ENCODE measurements at places on chromosomes 11 and 22.

DNA sequence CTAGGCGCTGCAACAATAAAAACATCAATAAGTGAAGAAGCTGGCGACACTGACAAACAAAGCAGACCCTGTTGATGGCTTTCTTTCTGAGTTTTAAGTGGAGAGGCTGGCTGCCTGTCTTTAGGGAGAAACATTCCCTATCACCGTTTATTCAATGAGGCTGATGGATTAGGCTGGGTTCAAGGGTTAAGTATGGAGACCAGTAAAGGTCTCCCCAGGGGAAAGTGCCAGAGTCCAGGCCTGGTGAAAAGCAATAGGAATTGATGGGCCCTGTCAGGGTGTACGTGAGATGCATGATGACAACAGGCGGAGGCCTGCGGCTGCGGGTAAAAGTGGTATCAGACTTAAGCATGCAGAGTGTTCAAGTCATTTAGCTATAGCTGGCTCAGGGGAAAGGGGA is 102.6 kb downstream of the ALX4 start:
- no peak for DNase-seq

- no peak for DNase-seq
These were observed 458 bp downstream of the RTN4R start for GRCh38 chr22:20267441-20268278.

DNA sequence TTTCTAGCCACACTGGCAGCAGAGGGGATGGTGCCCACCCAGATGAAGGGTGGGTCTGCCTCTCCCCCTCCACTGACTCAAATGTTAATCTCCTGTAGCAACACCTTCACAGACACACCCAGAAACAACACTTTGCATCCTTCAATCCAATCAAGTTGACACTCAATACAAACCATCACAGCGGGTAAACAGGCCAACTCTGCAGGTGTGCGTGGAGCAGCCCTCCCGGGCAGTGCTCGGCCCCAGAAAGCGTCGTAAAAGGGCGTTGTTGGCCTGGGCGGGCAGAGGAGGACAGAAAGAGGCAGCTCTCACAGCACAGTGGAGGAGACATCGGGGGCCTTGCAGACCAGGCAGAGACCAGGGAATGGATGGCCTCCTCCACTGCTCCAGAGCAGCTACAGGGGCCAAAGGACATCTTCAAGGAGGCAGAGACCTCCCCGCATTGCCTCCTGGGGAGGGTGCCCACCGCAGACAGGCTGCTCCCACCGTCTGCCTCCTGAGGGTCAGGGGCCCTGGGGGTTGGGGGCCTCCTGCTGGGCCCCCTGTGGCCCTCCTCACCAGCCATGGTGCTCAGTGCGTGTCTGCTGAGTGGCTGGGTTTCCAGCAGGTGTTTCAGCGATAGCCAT is 56.1 kb upstream of the FADD start:
- DNase-seq, result no peak

GRCh38 chr11:121473064-121473777 is 20.5 kb upstream of the SORL1-AS1 start:
- no peak for DNase-seq

GRCh38 chr11:103488031-103488461 is 378.8 kb downstream of the DYNC2H1 start:
- DNase-seq, result no peak

DNA sequence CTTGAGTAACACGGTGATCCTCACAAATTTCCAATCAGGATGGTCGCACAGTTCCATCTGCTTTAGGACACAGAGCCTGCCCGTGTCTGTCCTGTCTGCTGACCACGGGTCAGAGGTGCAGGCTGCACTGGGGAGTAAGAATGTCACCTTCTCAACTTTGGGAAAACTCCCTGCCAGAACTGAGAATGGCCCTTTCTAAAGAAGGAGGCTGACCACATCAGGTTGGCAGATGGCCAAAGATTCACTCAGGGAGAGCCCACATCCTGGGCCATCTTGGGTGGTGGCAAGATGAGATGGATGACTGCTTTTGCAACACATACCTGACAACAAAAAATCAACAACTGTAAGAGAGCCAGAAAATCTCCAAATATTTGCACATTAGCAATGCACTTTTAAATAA is 101.9 kb downstream of the IGLL1 start:
- peak; percentile 23 for DNase-seq

GRCh38 chr11:26947379-26947844 is 46.5 kb upstream of the FIBIN start:
- DNase-seq, result no peak

DNA sequence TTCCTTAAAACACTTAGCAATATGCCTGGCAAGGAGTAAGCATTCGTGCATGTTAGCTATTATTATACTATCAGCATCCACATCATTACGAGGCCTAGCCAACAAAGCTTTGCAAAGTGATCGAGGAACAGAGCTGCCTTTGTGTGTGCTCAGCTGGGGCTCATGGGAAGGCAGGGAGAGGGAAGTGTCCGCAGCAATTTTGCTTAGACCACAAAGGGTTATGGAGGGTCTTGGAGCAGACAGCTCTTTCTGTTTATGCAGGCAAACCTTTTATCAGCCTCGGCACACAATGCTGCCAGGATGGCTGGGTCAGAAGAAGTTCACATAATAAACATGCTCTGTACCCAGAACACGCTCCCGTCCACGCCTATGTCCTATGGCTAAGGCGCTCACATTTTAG is 10.9 kb upstream of the DKK3 start:
- no peak for DNase-seq

GRCh38 chr11:65398362-65398910 is 12.0 kb downstream of the FRMD8 start:
- no peak for DNase-seq

- no peak for DNase-seq
These were observed 56.8 kb upstream of the GRIA4 start for GRCh38 chr11:105553025-105553424.

DNA sequence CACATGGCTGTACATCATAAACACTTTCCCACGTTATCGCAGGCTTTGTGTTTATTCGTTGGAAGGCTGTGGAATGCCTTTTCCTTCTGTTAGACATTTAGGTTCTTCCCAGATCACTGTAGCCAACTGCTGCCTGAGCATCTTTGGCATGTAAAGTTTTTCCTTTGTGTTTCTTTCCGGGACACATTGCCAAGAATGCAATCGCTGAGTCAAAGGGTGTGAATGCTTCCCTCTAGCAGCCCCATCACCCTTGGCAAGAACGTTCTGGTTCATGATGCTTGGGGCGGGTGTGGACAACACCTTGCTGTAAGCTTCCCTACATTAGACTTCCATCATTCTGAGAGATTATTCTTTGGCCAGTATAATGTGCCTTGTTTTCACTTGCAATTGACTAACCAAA is 136.2 kb downstream of the OSBP2 start:
- peak; percentile 32 for DNase-seq

- DNase-seq, result no peak
These were observed 45.1 kb downstream of the UBASH3B start for GRCh38 chr11:122700666-122701065.

Measured in HT-29 (cell line).